ENCODE measurements at places on chromosomes 11 and 22.

GRCh38 chr11:11157185-11157584, 195.9 kb downstream of the CSNK2A3 start:
- DNase-seq: peak; percentile 20

GRCh38 chr11:84882056-84882455, 745.1 kb downstream of the DLG2 start:
- DNase-seq: no peak

- DNase-seq: no peak
Measured at GRCh38 chr11:83583757-83584366, 297.7 kb upstream of the CCDC90B start.

DNA sequence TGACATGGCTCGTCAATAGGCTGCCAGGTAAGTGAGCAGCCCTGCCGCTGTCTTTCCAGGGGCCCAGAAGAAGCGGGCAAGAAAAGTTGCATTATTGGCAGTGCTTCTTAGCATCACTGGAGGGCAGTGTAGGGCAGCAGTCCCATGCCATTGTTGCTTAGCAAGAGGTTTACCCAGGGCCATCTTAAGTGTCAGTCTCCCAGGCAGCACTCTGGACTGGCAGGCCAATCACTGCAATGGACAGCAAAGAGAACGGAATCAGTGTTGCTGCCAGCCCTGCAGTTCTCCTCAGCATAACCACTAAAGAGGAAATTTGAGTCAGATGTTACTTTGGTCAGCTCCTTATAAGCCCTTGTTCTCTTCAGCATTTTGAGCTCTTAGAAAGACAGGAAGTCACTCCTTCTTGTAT, 13.4 kb upstream of the GRK2 start:
- no peak for DNase-seq

GRCh38 chr11:131284041-131284440, 86.4 kb upstream of the NTM start:
- no peak for DNase-seq
